CMK (cell line): ENCODE measurements at places on chromosomes 2 and 18.

- no peak for DNase-seq
These were observed 46.3 kb downstream of the NOP58 start for GRCh38 chr2:202311823-202312388.

GRCh38 chr18:9333441-9334328 is 888 bp upstream of the TWSG1 start:
- DNase-seq, result no peak

GRCh38 chr2:168683996-168684395 is 118.4 kb upstream of the NOSTRIN start:
- no peak for DNase-seq

GRCh38 chr2:121064186-121064585 is 220.8 kb downstream of the TFCP2L1 start:
- DNase-seq, result no peak

GRCh38 chr2:134021830-134022524 is 231.9 kb upstream of the MGAT5 start:
- no peak for DNase-seq

GRCh38 chr2:22942441-22942840 is 442.5 kb upstream of the KLHL29 start:
- no peak for DNase-seq

GRCh38 chr2:113791697-113792590 is 35.5 kb upstream of the SLC35F5 start:
- DNase-seq, result no peak

GRCh38 chr18:76349067-76349715 is 145.9 kb downstream of the ZNF516 start:
- peak; percentile 31 for DNase-seq

DNA sequence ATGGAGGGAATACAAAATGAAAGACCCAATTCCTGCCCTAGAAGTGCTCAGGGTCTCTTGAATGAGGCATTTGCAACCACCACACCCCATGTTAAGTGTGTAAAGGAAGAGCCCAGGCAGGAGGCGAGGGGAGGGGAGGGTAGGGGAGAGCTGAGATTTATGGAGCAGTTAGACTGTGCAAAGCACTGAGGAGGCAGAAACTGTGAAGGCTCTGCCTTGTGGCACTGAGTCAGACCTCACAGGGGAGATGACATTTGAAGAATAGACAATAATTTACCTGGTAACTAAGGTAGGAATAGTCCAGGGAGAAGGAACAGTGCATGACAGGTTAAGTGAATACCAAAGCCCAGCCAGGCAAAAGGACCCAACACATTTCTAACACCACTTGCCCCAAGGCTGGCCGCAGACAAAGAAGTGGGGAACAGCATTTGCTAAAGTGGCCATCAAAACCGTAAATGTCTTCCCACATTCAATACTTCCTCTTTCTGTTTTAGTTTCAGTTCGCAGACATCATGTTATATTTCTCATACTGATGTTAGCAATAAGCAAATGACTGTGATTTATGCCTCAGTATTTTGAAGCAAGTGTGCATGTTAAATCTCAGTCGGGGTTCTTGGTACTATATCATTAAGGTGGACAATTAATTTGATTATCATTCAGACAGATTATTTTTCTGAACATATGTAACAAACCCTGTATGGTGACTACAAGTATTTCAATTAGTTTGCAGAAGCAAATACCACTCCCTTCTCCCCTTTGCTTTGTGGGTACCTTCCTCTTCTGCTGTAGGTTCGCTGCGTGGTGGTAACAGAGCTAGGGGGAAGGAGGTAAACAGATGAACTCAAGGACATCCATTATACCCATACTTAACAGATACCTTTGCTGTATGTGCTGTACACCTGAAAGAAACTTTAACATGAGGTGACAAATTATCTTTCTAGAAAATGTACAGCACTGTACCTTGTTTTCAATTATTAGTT is 27.5 kb downstream of the CDH20 start:
- no peak for DNase-seq

GRCh38 chr2:64858541-64859311 is 130.5 kb upstream of the SLC1A4 start:
- DNase-seq, result no peak

GRCh38 chr2:3238951-3239841 is 138.4 kb downstream of the EIPR1 start:
- DNase-seq, result no peak

- DNase-seq, result no peak
These were observed 274.4 kb downstream of the LRP1B start for GRCh38 chr2:141856215-141856919.

DNA sequence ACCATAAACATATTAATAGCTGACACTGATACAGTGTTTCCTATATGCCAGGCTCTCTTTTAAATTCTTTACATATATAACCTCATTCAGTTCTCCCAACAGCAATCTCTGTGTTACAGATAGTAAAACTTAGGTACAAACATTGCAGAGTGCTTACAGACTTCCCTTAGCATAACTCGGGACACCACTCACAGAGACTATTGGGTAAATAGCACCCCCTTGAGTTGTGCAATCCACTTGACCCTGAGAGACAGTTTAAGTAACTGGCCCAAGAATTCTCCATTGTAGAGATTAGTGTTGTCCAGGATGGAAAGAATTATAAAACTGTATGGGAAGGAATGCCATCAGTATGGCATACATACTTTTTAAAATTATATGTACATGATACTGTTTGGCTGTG is 110.1 kb downstream of the POLE4 start:
- DNase-seq, result no peak

GRCh38 chr2:32271063-32271462 is 6.4 kb upstream of the NLRC4 start:
- DNase-seq, result no peak

DNA sequence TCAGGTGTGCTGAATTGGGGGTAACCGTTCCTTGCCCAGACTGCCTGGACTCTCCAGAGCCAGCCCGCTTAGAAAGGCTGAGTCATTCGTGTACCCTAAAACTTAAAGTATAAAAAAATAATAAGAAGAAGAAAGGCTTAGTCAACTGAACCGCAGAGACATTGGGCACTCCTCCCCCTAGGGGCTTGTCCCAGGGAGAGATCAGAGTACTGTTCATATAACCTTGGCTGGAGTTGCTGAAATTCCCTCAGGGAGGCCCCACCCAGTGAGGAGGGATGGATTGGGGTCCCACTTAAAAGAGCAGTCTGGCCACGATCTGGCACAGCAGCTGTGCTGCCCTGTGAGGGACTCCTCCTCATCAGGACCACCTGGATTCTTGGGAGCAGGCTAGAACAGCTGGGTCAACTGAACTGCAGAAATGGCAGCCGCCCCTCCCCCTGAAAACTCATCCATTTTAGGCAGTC is 37.2 kb downstream of the ANKRD12 start:
- no peak for DNase-seq

GRCh38 chr2:206084870-206085741 is 868 bp downstream of the INO80D start:
- DNase-seq, result no peak

DNA sequence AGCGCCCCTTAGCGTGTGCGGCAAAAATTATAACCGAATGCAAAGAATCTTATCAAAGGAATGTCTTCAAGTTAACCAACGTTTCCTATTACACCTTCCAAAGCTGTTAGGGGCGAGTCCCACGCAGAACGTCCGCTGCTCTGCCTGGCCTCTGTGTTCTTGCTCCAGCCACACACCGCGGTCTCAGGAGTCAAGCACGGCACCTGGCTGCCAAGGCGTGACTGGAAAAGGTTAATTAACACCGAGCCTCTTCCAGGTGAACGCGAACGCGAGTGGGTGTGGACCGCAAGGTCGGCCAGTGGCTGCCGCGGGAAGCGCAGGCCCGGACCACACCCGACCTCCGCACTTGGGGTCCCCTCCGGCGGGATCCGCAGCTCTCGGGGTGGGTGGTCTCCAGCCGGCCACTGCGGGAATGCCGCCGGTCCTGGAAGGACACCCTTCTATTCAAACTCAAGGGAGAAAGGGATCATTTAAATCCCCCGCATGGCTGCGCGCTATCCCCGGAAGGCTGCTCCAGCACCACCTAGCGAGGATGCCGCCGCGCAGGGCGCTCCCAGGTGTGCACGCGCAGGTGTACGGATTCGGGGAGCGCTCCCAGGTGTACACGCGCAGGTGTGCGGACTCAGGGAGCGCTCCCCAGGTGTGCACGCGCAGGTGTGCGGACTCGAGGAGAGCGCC is 830 bp downstream of the CYB5A start:
- DNase-seq, result no peak

GRCh38 chr2:191878548-191879279 is 31.8 kb upstream of the CAVIN2 start:
- DNase-seq, result no peak

DNA sequence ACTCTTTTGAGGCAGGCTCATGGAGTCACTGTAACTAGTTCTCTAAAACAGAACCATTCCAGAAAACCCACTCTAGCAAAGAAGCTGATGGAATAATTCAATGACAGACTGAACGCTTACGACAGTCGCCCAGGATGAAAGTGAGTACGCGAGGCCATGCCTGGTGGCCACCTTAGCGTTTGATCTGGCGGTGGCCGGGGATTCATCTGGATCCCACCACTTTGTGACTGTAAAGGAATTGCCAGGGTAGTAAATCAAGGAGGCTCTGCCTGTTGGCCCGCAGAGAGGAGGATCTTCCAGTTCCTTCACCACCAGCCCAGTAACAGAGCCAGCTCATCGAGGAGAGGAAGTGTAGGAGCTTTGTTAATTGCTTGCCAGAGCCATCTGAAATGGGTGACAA is 34.6 kb downstream of the GREB1 start:
- DNase-seq, result no peak

- DNase-seq, result no peak
These were observed 174.5 kb upstream of the PKDCC start for GRCh38 chr2:41873102-41874031.

- DNase-seq, result no peak
These were observed 59.8 kb downstream of the TRIB2 start for GRCh38 chr2:12776521-12776961.

DNA sequence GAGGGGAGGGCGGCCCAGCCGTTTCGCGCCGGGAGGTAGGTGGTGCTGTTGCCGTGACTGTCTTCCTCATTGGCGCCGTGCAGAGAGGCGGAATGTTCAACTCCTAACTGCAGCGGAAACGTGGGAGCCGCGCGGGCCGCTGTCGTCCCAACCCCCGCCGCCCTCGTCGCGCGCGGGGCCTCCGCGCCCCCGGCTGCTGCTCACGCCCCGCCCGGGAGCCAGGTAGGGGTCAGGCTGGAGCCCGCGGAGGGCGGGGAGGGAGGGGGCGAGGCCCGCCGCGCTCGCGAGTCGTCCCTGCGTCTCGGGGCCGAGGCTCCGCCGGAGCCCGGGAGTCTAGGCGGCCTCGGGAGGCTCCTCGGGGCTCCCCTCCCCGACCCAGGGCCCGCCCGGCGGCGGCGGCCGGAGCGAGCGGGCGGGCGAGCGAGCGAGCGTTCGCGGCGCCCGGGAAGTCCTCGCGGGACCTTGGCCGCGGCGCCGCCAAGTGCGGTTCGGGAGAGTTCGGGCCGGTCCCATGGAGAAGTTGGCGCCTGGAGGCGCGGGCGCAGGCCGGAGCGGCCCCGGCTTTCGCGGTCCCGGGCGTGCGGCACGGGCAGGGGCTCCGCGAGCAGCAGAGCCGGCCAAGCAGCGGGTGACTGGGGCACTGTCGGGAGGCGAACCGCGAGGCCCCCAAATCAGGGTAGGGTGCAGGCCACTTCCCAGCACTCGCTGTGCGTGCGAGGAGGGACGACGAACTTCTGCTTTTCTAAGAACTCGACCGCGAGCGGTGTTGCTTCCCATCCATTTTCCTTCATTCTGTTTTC is at the start of gene MAP3K20:
Gene MAP3K20 (plus strand): TSS at position 66 of the 800 bp plus-strand sequence. CDS start 15,186 bp downstream, outside the sequence.
- peak; percentile 45 for DNase-seq

DNA sequence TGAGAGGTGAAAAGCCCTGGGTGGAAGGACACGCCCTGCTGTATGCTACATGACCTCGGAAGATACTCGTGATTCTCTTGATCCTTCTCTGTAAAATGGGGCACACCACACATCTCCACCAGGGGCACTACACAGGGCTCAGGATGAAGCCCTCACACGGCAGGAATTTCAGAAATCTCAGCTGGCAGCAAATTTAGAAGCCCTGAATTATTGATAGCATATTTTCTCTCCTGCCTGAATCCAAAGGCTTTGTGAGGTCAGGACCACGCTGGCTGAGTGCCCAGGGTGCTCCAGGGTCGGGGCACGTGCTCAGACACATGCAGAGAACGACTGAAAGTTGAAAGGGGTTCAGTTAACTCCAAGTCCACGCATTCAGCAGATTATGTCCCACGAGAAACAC is 42.1 kb upstream of the GALR1 start:
- DNase-seq, result peak; percentile 4

- DNase-seq, result no peak
These were observed 70.5 kb downstream of the ID2 start for GRCh38 chr2:8752385-8752784.

GRCh38 chr2:228556717-228557116 is 375.2 kb upstream of the SPHKAP start:
- DNase-seq, result no peak

DNA sequence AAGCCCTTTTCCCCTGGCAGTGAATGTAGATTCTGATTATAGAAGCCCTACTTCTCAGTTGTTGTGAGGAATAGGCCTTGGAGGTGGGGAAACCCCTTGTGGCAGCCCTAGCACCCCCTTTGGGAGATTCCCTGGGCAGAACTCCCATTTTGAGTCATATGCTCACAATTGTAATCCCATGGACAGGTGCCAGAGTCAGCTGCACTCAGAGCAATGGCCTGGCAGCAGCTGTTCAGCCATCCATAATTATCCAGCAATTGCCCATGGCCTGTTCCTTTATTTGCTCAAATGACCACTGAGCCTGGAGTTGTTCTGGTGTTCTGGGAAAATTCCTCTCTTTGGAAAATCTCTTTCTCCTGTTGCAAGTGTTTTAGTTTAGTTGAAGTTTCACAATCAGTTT is 71.7 kb downstream of the PTRHD1 start:
- DNase-seq, result no peak

- peak; percentile 20 for DNase-seq
These were observed 6.8 kb downstream of the TFPI start for GRCh38 chr2:187547353-187547979.

GRCh38 chr2:1541819-1542475 is 128.7 kb downstream of the TPO start:
- no peak for DNase-seq

GRCh38 chr2:204860274-204860673 is 315.0 kb downstream of the PARD3B start:
- no peak for DNase-seq

DNA sequence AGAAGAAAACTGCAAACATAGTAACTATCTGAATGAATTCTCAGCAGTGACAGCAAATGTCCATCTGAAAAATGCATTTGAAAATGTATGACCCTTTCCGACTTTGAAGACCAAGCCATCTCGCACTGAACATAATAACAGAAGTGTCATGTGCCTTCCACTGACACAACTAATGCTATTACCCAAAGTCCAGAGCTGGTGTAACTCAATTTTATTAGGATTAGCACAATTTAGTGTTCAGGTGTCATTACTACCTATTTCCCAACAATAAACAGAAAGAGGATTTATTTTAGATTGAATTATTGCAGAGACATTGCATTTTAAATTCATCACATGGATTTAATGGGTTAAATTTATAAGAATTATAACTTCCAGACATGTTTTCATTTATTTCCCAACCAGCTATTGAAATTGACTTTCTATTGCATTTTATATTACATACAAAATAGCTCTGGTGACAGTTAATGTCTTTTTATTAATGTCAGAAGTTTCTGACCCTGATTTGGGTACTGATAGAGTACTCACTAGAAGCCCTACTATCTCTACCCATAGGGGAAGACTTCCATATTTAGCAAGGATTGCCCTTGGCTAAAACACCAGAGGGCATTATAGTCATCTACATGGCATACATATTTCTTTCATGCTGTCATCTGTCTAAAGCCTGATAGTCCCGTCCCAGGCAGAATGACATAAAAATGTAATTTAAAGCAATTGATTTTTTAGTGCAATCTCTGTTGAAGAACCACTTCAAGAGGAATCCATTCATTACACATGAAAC is 7.0 kb upstream of the STK39 start:
- DNase-seq, result no peak
